ENCODE measurements at places on chromosomes 5 and 9.

GRCh38 chr5:123116058-123116457 lies 27.0 kb downstream of the PRDM6 start:
- no peak for DNase-seq

- DNase-seq: no peak
Measured at GRCh38 chr9:137381501-137382443, 41.2 kb downstream of the EXD3 start.

DNA sequence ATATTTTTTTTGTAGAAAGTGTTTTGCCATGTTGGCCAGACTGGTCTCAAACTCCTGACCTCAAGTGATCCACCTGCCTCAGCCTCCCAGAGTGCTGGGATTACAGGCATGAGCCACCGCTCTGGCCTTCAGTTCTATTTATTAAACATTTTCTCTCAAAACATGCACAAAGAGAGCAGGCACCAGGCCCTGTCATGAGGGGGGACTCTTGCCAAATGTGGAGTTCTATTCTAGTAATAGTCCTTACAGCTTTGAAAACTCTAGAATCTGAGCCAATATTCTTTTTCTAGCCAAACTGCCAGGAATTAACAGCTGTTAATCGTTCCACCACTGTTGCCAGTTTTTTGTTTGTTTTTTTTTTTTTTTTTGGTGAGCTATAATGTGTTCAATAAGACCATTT lies 124.6 kb downstream of the TARS1 start:
- DNase-seq: no peak

GRCh38 chr9:115551396-115551795 lies 433.4 kb upstream of the TNC start:
- DNase-seq: no peak

DNA sequence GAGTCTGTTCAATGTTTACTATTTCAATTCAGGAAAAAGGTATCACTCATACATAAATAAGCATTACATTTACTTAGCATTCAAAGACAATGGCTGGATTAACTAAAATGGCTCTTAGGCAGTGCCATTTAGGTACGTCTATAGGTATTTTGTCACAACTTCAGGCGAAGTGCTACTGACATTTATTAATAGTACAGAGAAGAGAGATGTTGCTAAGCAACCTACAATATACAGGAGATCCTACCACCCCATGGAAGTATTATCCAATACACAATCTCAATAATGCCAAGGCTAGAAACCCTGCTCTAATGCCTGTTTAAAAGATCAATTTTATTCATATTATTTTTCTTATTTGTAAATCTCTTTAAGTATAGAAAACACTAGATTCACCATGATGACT lies 76.0 kb downstream of the UBAP2 start:
- DNase-seq: no peak

GRCh38 chr5:96675882-96676281 lies 13.7 kb downstream of the CAST start:
- no peak for DNase-seq

GRCh38 chr5:9957214-9957613 lies 292.5 kb downstream of the ATPSCKMT start:
- no peak for DNase-seq

DNA sequence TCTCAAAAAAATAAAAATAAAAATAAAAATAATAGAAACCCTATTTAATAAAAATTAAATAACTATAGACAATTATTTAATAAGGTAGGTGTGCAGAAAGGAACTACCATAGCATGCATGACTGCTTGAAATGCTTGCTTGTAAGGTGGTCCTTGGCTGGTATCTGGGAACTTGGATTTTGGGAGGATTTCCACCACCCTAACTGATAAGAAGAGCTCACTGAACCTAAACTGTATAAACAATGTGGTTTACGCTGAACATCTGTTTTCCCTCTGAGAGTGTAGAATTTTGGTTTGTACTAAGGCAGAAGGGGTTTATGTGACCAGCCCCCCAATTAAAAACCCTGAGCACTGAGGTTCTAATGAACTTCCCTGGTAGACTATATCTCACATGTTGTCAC lies 31.2 kb downstream of the CPLANE1 start:
- no peak for DNase-seq

DNA sequence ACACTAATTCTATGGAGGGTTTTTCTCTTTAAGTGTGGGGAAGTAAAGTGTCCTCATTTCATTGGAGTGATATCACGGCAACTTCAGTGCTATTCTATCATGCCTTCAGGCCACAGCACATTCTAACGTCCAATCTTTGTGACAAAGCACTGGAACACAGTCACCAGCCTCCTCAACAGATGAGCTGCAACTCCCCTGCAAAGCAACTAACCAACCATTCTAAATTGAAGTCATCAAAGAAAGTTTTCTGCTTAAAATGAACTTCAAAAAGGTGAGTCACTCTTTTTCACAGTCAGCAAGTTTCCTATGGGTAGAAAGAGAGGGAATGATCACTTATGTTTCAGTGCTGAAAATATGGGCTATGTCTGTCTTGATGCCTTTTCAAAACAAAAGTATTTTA lies 190.8 kb downstream of the ELAVL2 start:
- no peak for DNase-seq

DNA sequence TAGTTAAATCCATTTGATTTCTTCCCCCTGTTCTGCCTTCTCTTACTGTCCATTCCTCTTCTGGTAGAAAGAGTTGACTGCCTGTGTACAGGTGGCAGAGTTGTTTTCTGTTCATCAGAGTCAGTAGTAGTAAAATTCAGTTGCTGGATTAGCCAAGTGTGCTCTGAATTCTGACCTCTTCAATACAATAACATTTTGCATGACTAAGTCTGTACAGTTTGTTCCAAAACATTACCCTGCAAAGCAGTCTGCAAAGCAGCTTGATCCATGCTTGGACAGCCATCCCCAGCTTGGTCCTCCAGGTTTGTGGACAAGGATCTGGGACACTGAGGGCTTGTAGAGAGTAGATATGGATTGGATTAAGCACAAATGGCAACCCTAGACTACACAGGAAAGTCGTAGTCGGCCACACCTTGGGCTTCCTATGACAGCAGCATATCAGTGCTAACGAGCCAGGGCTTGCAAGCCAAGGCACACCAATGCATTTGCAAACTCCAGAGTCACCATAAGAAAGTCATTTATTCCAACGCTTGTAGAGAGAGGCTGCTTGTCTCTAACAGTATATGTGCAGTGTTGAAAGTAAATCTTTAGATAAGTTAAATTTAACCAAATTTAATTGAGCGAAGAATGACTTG lies 25.2 kb downstream of the IL12B start:
- DNase-seq: no peak

GRCh38 chr5:135115591-135115990 lies 81.6 kb upstream of the PITX1 start:
- no peak for DNase-seq

DNA sequence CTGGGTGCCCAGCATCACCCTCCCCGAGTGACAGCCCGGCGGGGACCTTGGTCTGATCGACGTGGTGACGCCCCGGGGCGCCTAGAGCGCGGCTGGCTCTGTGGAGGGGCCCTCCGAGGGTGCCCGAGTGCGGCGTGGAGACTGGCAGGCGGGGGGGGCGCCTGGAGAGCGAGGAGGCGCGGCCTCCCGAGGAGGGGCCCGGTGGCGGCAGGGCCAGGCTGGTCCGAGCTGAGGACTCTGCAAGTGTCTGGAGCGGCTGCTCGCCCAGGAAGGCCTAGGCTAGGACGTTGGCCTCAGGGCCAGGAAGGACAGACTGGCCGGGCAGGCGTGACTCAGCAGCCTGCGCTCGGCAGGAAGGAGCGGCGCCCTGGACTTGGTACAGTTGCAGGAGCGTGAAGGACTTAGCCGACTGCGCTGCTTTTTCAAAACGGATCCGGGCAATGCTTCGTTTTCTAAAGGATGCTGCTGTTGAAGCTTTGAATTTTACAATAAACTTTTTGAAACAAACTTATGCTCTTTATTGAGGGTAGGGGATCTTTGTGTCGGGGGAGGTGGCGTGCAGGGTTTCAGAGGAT lies 1.3 kb downstream of the GADD45G start:
- DNase-seq: peak; percentile 64

GRCh38 chr9:125884218-125884595 lies 137.0 kb downstream of the PBX3 start:
- DNase-seq: no peak

DNA sequence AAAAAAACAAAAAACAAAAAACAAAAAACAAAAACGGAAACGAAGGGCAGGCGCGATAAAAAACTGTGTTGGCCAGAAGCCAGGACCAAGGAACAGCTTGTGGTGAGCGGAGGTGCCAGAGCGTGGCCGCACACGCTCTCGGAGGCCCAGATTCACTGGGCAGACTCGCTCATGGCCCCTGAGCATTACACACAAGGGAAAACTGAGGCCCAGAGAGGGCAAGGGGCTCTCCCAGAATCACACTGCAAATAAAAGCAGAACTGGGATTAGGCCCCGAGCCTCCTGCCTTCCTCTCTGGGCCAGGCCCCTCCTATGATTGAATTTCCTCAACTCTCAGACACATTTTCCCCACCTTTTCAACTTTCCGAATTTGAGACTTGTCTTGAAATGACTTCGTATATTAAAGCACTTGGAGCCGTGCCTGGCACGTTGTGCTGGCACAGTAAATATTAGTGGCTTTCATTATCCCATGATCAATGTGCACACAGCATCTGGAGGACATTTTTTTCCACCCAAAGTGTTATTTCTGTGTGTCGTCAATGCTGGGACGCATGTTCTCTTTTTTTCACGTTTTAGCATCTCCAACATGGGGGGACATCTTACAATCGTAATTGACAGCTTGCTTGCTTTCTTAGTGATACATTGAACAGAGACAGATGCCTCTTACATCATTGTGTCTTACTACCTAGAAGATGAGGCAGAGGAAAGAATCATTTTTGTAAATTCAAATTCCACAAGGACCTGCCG lies 7.4 kb downstream of the FIBCD1 start:
- DNase-seq: peak; percentile 75

- DNase-seq: no peak
Measured at GRCh38 chr5:67200809-67201562, 4.4 kb upstream of the CD180 start.

DNA sequence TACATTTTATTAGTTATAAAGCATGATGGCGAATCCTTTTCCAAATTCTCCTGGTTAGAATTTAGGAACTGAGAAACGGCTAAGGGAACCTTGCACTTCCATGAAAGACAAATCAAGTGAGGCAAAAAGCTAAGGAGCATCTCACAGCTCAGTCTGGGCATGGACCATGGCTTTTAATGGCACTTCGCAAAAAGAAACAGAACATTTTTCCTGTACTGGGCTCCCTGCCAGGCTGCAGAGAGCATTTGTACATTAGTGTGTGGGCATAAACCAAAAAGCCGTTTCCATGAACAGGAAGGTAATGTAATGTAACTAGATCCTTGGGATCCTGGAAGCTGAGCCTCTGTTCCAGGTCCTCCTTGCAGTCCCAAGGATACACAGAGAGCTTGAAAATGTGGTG lies 354.2 kb downstream of the MRPS30 start:
- DNase-seq: no peak

DNA sequence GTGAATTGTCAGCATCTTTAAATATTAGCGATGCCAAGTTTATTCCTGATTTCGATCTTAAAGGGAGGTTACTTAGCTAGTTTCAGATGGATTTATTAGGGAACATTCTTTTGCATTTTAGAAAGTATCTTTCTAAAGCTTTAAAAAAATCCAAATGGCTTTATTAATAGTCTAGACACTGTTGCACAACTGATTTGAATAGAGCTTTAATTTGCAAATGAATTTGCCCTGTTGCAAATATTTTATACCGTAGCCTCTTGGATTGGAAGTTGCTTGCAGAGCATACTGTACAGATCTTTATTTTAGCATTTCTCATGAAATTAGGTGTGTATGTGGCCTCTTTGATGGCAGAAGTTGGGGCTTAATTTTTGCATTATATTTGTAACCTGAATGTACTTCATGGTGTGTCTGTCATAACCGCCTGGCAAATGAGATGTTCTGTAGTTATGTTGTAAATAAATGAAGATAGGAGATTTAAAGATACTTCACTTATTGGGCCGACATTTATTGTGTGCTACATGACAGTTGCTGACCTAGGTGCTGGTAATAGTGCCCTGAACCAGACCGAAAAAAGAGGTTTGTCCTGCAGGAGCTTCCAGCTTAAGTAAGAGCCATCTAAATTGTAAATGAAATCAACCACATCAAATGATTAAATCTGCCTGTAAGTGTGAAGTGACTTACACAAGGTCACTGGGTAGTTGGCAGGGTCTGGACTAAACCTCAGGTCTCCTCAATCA lies 1.8 kb downstream of the TCERG1 start:
- no peak for DNase-seq

- DNase-seq: no peak
Measured at GRCh38 chr9:969310-970150, 6.9 kb upstream of the DMRT3 start.

DNA sequence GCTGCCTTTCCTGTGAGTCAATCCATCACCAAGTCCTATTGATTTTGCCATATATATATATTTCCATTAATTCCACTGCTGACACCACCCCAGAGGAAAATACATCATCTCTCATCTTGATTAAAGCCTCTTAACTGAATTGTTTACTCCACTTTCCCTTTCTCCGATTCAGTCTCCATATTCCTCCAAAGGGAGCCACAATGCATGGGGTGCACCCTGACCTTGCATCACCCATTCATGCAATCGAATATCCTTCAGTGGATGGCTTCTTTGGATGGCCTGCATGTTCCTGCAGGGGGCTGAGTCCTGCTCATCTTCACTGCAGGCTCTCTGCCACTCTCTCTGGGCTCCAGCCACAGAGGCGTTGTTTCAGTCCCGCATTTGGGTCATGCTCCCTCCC lies 231.0 kb downstream of the SNX18 start:
- no peak for DNase-seq

GRCh38 chr9:110517483-110517882 lies 62.1 kb downstream of the SVEP1 start:
- DNase-seq: no peak

DNA sequence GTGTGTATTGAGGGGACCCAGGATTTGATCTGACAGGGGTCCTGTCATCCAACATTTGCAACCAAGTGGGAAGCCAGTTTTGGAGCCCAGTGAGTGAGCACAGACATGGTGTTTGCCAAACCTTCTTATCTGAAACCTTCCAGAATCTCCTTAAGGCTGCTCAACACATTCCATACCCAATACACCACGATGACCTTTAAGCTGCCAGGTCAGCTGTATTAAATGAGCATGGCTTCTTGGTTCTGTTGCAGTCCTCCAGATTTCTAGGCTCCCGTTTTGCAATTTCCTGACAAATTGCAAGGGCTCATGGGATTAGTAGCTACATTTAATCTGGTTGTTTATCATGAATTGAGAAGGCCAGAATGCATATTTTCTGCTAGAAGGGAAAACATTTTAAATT lies 124.2 kb upstream of the ATP10B start:
- DNase-seq: no peak

- DNase-seq: no peak
Measured at GRCh38 chr9:77981332-77981731, 50.3 kb downstream of the GNAQ start.

- peak; percentile 29 for DNase-seq
Measured at GRCh38 chr9:110427497-110428104, 89.9 kb upstream of the TXNDC8 start.

DNA sequence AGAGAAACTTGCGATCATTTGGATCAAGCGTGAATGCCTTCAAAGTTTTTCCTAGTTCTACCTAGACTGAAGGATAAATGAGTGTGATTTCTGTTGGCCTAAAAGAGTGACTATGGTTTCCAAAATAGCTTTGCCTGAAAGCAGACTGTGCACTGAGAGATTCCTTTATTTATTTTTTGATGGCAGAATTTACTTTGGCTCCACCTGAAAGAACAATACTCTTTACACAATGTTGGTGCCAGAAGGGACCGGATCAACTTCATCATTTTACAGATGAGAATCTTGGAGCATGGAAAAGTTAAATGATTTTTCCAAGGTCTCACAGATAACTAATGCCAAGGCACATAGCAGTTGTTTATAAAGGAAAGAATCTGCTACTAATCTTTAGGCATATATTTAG lies 199.6 kb downstream of the KCTD16 start:
- DNase-seq: no peak
